ENCODE measurements at places on chromosomes 4 and X.

- DNase-seq, result no peak
Observed at GRCh38 chrX:1894026-1894294, 279.1 kb downstream of the ASMT start.

GRCh38 chrX:7568130-7568529 lies 274.8 kb upstream of the VCX start:
- DNase-seq, result no peak

DNA sequence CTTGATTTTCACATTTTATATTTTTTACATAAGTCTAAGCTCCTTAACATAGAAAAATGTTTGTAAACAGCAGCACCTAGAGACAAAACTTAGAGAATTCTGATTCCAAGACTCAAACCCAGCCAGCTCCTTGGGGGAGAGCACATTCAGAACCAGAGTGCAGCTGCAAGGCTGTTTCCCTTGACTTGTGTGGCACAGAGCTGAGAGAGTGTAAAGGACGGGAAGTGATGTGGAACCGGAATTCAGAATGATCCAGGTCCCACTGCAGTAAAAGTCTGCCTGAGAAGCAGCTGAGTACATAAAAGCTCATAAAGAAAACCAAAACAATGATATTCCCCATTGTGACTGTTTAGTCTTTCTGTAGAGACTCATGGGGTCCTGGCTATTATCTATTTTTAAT lies 713.8 kb downstream of the RAB28 start:
- DNase-seq, result no peak

GRCh38 chrX:3549411-3549911 lies 164.0 kb downstream of the PRKX start:
- DNase-seq, result no peak

DNA sequence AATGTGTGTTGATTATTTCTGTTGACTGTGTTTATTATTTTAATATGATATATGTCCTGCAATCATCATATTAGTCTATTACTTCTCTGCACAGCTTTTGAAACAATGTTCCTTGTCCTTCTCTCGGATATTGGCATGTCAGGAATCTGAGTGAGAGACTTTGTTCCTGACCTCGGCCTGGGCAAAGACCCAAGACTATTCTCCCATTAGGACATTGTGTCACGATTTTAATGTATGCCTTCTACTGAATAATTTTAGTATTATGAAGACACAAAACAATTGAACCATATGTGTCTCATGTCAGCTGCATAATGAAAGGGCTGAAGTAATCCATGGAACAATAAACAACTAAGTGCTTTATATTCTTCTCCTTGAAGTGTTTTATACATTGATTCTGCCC lies 580.8 kb upstream of the TENM3 start:
- DNase-seq, result no peak

DNA sequence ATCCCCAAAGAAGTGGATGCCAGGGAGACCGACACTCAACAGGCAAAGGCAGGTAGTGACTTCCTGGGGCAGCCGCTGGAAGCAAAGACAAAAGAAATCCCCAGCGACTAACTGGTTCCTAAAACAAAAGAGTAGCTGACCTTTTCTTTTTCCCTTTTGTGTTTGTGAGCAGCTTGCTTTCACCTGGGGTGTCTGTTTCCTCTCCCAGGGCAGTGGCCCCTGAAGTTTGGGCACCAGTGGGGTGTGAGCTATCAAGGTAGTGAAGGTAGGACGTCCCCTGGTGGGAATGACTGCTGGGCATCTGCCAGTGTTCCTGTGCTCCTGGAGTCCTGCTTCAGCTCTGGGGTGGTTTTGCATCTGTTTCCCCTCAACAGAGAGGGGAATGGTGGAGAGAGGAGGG lies 41.6 kb upstream of the STIM2 start:
- DNase-seq, result no peak

DNA sequence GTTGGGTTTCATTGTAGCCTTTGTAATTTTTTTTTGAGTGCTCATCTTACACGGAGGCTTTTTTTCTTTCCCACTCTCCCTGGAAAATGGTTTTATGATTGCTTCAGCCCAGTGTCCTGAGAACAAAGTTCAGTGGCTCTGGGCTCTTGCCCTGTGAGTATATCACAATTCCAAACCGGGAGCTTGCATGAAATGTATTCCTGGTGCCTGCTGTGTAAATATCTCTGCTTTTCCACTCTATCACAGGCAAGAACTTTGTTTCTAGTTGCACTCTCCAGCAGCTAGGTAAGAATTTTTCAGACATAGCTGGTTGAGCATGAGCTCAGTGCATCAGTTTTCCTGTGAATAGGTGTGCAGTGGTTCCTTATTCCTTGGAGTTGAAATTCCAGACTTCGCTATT lies 60.8 kb downstream of the SUPT20HL2 start:
- no peak for DNase-seq

DNA sequence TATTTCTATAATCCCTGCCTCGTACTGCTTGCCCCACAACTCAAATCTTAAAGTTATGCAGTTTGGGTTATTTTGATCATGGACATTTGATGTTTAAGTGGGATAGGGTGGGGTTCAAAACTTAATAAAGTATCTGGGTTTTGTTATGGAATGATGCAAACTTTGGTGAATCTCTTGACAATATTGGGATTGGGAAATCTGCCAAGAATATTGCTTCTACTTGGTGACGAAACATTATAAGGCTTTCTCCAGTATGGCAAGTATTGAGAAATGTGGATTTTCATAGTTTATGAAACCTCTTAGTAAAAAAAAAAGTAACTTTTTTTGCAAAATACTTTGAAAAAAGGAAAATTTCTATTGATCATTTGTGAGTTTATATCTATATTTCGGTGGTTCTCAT lies 130.8 kb upstream of the SFRP2 start:
- no peak for DNase-seq

DNA sequence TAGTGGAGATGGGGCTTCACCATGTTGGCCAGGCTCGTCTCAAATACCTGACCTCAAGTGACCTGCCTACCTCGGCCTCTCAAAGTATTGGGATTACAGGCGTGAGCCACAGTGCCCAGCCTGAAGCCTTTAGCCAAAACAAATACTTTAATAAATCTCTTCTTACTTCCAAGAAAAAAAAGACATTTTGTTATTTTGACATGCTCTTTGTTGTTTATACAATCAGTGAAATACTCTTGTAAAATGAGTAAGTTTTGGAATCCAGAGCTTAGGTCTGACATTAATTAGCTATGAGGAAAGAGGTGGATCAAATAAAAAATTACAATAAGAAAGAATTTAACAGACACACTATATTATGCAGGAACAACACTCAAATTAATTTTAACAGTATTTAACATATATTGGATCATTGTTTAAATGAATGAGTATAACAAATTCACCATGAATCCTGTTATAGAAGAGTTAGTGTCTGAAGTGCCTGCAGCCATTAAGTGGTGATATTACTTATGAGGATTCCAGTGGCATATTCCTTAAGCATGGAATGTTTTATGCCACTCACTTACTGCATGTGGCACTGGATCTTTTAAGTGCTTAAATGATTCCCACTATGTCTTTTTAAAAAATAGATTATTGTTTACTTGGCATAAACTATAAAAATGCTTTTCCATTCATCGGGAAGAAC lies 260.1 kb upstream of the GIMD1 start:
- DNase-seq, result no peak

- no peak for DNase-seq
Observed at GRCh38 chrX:141201962-141202361, 25.0 kb upstream of the LDOC1 start.

DNA sequence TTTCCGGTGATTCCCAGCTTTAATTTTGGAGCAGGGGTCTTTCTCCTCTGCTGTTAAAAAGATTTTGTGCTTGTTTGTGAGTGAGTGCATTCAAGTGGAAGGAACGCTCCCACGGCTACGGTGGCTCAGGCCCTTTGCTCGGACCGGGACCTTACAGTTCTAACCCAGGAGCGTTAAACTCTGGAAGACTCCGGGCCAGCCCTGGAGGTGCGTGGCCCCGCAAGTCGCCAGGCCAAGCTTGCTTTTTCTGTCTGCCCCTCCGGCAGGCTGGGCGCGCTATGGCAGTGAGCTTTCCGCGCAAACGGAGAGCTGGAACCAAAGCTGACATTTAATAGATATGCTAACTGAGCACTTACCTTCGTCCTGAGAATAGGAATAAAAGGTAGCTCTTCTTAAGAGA lies 18.3 kb upstream of the PITX2 start:
- no peak for DNase-seq

- DNase-seq, result no peak
Observed at GRCh38 chrX:153460826-153461225, 9.6 kb downstream of the HAUS7 start.

DNA sequence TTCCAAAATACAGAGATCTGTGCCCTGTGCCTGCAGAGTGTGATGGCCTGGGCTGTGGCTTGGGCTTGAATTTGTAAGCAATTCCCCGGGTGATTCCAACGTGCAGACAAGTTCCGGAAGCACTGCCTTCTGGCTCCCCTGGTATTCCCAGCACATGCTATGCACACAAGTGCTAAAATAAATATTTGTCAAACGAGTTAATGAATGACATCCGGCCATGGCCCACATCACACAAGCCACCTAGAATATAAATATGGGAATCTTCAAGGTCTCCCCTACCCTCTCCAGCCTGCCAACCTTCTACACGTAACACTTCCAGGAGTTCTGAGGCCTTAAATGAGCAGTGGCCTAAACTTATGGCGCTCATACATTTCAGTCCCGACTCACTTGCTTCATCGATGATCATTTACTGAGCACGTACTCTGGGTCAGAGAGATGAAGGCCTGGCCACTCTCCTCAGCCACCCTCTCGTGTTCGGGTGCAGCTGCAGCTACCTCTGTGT lies 21.3 kb downstream of the DCTD start:
- no peak for DNase-seq

DNA sequence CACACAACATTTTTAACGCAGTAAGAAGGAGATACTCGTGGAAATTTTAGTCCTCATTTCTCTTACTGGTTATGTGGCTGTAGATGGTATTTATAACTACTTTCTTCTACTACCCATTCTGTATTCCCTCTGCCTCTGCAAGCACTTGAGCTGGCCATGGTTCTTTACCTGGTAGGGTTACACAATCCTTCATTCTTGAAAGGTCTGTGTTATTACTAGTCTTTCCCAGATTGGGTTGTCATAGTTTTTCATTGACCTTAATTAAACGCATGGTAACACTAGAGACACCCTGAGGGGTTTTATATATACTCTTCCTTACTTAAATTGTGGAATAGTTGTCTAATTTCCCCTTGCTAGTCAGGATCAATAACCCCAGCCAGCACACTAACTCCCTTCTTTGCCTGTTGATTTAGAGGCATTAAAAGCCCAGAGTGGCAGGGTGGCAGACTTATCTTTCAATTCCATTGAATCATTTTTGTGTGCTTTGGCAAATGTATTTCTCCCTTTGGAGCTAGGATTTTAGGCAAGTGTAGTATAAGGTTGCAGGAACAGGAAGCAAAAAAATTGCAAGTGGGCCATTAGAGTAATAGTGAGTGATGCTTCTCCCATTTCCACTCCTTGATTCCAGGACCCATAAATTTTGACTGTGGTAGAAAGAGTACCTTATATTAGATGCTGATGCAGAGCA lies 113.6 kb upstream of the EMCN start:
- peak; percentile 53 for DNase-seq

Measured in NCI-H2029 treated with DMSO at 0.1 percent for 48 hours (cell line).